DMS79 (cell line): ENCODE measurements at places on chromosomes 4 and X.

DNA sequence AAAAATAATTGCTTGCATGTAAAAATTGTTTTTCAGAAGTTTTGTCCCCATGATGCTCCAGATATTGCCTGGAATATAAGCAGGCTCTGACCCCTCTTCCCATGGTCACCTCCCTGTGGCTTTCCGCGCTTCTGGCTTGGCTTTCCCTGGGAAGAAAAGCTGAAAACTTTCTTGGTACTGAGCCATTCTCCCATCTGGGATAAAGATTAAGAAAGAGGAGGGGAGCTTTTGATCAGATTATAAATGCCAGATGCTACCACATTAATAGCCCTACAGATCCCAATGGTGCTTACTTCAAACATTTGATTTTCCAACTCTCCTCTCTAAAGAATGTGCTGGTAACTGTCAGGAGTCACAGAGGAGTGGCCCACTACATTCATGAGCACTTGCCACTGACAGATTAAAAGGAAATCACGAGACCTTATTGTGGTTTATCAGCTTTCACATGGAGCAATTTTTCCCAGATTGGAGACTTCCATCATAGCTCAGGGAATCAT is 54.4 kb upstream of the GAB1 start:
- no peak for DNase-seq

GRCh38 chrX:31423609-31424189 is 351.9 kb upstream of the FTHL17 start:
- DNase-seq: no peak

DNA sequence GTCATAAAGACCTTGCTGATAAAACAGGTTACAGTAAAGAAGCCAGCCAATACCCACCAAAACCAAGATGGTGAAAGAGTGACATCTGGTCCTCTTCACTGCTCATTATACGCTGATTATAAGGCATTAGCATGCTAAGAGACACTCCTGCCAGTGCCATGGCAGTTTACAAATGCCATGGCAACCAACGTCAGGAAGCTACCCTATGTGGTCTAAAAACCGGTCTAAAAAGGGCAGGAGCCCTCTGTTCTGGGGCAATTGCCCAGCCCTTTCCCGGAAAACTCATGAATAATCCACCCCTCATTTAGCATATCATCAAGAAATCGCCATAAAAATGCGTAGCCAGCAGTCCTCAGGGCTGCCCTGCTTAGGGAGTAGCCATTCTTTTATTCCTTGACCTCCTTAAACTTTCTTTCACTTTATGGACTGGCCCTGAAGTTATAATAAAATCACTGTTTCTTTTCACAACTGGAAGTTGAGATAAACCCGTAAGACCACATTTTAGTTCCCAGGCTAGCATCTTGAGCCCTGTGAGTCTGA is 260.5 kb upstream of the FAT1 start:
- no peak for DNase-seq

DNA sequence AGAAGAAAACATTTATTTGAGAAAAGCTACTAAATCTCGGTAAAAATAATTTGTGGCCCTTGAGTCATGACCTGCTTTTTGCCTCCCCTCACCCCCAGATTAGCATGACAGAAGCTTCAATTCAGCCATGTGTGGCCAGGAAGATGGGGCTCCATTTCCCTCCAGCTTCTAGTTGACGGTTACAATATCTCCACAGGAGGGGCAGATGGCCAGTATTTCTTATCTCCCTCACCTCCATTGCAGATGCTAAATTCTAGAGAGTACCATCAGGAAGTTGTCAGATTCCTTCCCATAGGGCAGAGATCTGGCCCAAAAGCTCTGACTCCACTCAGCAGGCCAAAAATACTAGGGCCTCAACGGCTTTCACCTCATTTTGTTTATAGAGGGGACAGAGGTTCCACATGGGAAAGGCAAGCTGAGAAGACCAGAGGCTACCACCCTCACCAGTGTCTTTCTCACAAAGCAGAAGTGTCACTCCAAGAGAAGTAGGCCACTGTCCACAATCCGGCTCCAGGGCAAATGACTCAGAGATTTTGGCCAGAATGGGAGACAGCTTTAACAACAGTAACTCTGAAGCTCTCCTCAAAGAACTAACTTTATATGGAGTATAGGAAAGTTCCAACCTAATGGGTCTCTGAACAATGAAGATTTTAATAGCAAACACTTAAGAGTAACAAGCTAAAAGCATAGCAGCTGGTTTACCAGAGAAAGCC is 108.3 kb downstream of the TBC1D19 start:
- DNase-seq: no peak

- no peak for DNase-seq
These were observed 87.9 kb downstream of the ZXDA start for GRCh38 chrX:57822398-57822797.

- DNase-seq: no peak
These were observed 257.1 kb upstream of the RPS6KA3 start for GRCh38 chrX:20523626-20524312.

DNA sequence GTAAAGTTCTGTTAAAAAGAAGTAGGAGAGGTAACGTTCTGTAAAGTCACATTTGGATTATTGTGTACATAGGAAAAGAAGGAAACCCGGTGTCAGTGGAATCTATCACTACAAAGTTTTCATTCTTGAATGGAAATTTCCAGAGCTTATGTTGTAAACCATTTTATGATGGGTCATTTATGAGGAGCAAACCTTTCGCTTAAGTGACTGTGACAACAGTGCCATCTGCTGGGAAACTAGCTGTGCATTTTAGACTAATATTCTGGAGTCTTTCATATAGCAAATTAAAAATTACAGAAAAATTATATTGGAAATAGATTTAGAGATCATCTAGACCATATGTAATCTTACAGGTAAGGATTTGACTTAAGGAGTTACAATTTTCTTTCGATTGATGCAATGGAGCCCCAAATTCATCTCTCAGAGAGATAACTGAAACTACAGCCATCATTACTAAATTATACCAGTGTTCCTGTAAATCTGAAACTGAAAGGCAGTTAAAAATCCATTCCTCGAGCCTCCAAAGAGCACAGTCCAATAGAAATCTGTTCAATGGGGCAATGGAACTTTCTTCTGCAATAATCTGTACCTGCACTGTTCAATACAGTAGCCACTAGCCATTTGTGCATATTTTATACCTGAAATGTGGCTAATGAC is 26.9 kb downstream of the ASB9 start:
- no peak for DNase-seq

DNA sequence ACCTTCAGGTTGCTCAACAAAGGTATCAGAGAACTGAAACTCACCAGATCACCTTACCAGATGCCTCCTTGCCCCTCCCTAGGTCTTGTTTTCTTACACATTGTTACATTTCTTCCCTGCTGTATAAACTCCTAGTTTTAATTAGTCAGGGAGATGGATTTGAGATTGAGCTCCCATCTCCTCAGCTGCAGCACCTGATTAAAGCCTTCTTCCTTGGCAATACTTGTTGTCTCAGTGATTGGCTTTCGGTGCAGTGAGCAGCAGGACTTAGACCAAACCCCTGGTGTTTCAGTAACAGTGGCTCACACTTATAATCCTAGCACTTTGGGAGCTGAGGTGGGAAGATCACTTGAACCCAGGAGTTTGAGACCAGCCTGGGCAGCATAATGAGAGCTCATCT is 42.5 kb upstream of the KLHL8 start:
- DNase-seq: no peak

DNA sequence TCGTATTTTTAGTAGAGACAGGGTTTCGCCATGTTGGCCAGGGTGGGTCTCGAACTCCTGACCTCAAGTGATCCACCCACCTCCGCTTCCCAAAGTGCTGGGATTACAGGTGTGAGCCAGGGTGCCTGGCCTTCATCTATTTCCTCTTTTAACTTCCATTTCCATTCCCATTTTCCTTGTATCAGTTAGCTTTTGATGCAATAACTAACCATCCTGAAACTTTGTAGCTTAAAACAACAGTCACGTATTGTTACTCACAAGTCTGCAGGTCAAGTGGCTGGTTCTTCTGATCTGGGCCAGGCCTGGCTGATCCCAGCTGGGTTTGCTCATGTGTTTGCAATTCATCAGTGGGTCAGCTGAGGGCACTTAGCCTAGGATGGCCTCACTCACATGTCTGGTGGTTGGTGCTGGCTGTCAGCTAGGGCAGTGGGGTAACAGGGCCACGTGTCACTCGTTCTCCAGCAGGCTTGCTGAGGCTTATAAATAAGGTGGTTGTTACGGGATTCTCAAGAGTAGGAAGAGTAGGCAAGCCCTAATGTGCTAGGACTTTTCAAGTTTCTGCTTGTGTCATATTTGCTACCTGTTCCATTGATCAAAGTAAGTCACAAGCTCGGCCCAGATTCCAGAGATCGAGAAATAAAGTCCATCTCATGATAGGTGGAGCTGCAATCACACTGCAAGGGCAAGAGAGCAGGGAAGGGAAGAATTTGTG is 88.2 kb downstream of the SOWAHB start:
- DNase-seq: no peak

GRCh38 chr4:9781343-9782135 is at the start of gene DRD5:
DRD5 (plus strand) TSS chr4:9781634; CDS start chr4:9782030, 396 bp downstream.
- DNase-seq: no peak

DNA sequence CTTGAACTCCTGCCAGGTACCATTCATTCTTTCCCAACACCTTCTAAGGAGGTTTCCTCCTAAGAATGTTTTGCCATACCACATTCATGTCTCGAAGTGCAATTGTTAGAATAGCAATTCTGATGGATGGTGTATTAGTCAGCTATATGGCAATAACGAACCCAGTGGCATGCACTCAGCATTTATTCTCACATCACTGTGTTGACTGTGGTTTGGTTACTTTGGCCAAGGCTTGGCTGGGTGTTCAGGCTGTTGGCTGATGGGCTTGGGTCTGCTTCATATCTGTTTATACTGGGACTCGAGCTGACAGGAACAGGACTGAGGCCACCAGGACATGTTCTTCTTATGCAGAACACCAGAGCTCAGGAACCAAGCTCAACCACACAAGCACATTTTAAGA is 31.7 kb downstream of the PSAPL1 start:
- no peak for DNase-seq

DNA sequence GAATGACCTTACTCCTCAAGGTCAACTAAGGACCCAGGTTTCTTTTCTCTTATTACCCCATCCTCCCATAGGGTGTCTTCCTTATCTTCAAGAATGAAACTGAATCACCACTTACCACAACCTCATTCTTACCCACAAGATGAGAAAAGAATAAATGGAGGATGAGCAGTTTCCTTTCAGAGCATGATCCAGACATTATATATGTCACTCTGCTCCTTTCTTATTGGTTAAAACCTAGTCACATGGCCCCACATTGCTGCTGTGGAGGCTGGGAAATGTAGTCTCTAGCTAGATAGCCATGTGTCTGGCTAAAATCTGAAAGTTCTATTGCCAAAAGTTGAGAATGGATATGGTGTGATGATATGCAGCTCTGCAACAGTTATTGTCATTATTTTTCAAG is 62.4 kb upstream of the RAI2 start:
- DNase-seq: no peak

GRCh38 chr4:115763051-115763450 is 649.6 kb upstream of the NDST4 start:
- no peak for DNase-seq
